ENCODE measurements at places on chromosomes 5 and 9. TPM values are rescaled to one million over a fixed set of nuclear protein-coding genes. Genes with fewer than 3 reads are reported as not detected.

The OTP gene
- not detected for polyA plus RNA-seq

The IFNA5 gene
- polyA plus RNA-seq, result not detected

DNA sequence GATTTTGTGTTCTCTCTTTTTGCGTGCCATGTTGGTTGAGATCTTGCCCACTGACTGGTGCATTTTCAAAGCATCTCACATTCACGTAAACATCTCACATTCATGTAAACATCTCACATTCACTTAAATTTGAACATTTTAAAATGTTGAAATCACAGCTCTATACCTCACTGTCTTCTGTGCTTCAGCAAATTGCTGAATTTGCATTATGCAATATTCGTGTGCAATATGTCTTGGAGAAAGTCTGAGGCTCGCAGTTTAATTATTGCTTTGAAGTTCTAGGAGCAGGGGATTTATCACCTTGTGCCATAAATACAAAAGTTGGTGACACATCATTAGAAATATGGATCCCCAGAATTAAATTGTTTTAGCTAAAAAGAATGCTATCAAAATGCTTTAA lies 42.6 kb downstream of the TNFSF15 start:
- DNase-seq, result no peak

- DNase-seq, result no peak
Observed at GRCh38 chr9:114910541-114910940, 19.9 kb downstream of the TNFSF8 start.

DNA sequence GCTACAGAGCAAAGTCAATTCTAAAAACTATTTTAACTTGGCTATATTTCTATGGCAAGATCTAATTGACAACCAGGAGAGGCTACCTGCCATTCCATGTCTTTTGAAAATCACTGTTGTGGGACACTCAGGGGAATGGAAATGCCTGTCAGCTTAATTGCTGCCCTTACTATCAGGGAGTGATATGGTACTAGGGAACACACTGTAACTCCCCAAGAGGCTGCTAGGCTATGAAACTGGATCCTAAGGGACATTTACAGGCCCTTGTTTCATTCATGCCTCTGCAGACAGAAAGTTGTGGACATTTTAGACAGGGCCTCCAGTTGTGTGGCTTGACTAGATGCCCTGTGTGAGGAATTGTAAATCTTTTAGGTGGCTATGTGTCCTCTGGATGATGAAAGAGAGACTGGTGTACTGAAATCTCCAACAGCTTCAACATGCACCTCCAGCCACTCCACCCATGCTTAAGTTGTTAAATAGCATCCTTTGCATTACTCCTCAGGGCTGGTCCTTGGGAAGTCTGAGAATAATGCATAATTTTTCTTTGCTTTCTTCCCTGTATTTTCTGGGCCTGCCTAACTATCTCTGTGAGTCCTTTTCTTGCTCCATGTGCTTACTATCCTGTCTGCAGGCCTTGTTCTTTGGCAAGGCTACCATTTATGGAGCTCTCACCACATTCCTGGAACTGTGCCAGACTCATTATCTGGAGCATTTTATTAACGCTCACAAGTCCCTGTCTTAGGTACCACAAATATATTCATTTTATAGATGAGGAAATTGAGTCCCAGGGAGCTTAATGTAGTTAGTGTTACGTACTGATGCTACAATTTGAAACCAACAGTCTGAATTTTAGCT lies 3.2 kb downstream of the MROH2B start:
- DNase-seq, result no peak

Data from CD8-positive, alpha-beta memory T cell (primary cell).